ENCODE measurements at places on chromosomes 5 and 9. TPM values are rescaled to one million over a fixed set of nuclear protein-coding genes. Genes with fewer than 3 reads are reported as not detected.

DNA sequence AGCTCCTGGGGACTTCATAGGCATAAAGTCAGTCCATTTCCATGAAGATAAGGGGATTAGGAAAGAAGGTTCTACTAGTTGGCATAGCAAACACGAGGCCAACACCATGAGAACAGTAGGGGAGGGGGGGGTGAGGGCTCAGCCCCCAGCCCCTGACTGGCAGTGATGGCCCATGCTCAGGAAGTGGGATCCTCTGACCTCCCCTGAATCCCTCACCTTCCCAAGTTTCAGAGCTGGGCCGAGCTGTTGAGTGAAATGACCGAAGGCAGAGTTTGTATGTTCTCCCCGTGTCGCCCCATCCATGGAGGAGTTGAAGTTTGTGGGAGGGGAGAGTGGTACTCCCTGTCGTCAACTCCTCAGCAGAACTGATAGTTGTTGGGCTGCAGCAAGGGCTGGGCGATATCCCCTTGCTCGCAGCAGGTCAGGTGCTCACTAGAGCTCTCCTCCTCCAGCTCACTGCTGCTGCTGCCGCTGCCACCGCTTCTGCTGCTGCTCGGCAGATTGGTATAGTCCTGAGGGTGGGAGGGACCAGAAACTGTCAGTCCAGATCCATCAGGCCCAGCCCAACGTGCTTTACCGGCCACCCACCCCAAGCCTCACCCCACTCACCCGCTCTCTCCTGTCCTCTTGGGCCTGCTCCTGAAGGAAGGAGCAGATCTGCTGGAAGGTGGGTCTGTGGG lies 32.5 kb downstream of the CSF1R start:
- DNase-seq: no peak
- H3K27ac ChIP-seq: peak overlapping the region; percentile 73
- H3K36me3 ChIP-seq: peaks cover 64% of the 10 kb centered on the region
- H3K4me1 ChIP-seq: peaks cover 36% of the 10 kb centered on the region
- H3K4me3 ChIP-seq: no peak overlapping the region

The CDH9 gene
- total RNA-seq: not detected

DNA sequence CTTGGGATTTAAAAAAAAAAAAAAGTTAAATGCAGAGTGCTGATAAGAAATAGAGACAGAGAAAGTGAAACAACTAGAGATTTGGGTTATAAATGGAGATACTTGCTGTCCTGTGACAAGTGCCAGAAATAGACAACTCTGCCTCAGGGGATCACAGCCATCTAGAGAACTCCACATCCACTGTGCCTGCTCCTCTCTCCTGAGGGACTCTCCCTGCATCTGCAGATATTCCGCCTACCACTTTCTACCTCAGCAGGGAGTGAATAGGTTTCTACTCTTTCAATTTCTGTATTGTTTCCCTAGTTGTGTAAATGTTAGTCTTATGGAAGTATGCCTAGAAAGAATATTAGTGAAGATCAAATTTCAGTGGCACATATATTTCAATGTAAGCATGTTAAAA lies 307.2 kb downstream of the HTR1A start:
- no peak overlapping the region for H3K27ac ChIP-seq
- H3K36me3 ChIP-seq: no peaks in the 10 kb centered on the region
- no peak for DNase-seq
- H3K4me3 ChIP-seq: no peak overlapping the region

- H3K4me1 ChIP-seq: peaks cover 18% of the 10 kb centered on the region
- no peak overlapping the region for H3K4me3 ChIP-seq
- peaks cover 12% of the 10 kb centered on the region for H3K36me3 ChIP-seq
- H3K27ac ChIP-seq: peak overlapping the region; percentile 10
Measured at GRCh38 chr9:96344458-96345180, 38.9 kb downstream of the SLC35D2 start.

DNA sequence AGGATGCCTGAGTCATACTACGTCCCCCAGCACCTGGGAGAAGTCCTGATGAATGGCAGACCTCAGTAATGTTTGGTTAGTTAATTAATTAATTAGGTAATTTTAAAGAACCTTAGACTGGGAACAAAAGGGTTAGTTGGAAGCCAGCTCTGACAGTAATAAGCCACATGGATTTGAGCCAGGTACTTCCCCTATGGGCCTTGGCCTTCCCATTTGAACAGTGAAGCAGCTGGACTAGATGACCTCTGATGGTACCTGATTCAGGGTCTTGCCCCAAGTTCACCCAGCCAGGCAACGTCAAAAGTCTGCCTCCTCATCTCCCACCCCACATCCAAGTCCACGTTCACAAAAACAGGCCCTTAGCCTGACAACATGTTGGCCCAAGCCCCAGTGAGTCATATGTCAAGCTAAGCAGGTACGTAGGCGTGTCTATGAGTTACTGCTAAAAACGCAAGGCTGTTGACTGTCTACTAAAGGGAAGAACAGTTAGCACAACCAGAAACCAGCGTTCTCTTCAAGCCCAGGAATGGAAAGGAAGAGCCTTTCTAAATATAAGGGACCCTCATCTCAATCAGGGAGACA lies 303.2 kb downstream of the ACTL7B start:
- no peaks in the 10 kb centered on the region for H3K27me3 ChIP-seq

The ZFP37 gene
- total RNA-seq: 3.3 TPM

The CCL27 gene
- 0.36 TPM for total RNA-seq

- no peaks in the 10 kb centered on the region for H3K36me3 ChIP-seq
- H3K4me3 ChIP-seq: no peak overlapping the region
- no peak for DNase-seq
Measured at GRCh38 chr9:109556061-109556460, 58.0 kb upstream of the PTPN3 start.

DNA sequence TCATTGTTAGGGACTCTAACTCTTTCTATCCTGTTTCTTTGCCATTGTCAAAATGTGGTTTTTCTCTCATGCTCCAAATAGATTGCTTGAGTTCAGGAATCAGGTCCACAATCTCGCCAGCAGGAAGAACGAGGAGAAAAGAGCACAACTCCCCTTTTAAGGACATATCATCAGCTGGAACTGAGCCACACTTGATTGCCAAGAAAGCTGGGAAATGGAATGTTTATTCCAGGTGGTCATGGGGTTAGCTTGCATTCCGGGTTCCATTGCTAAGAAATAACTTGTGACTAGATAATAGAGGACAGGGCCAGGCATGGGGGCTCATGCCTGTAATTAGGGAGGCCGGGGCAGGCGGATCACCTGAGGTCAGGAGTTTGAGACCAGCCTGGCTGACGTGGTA lies 32.4 kb upstream of the C9orf57 start:
- H3K4me1 ChIP-seq: no peaks in the 10 kb centered on the region
- H3K27me3 ChIP-seq: no peaks in the 10 kb centered on the region
- no peak overlapping the region for H3K27ac ChIP-seq

GRCh38 chr5:45288746-45289145 lies 407.4 kb downstream of the HCN1 start:
- H3K4me1 ChIP-seq: no peaks in the 10 kb centered on the region
- no peaks in the 10 kb centered on the region for H3K27me3 ChIP-seq
- DNase-seq: no peak
- H3K27ac ChIP-seq: no peak overlapping the region
- no peak overlapping the region for H3K4me3 ChIP-seq
- no peaks in the 10 kb centered on the region for H3K36me3 ChIP-seq

- no peaks in the 10 kb centered on the region for H3K4me1 ChIP-seq
- peaks cover 94% of the 10 kb centered on the region for H3K27me3 ChIP-seq
- no peaks in the 10 kb centered on the region for H3K36me3 ChIP-seq
- H3K27ac ChIP-seq: no peak overlapping the region
Measured at GRCh38 chr5:154484393-154485095, 6.5 kb upstream of the HAND1 start.

GRCh38 chr5:135422419-135422818 lies 23.4 kb upstream of the MACROH2A1 start:
- DNase-seq: no peak
- no peak overlapping the region for H3K27ac ChIP-seq
- H3K27me3 ChIP-seq: peaks cover 44% of the 10 kb centered on the region
- no peak overlapping the region for H3K4me3 ChIP-seq
- H3K36me3 ChIP-seq: no peaks in the 10 kb centered on the region

The LRRC19 gene
- under 0.01 TPM for total RNA-seq

The GFPT2 gene
- total RNA-seq: 30.4 TPM

DNA sequence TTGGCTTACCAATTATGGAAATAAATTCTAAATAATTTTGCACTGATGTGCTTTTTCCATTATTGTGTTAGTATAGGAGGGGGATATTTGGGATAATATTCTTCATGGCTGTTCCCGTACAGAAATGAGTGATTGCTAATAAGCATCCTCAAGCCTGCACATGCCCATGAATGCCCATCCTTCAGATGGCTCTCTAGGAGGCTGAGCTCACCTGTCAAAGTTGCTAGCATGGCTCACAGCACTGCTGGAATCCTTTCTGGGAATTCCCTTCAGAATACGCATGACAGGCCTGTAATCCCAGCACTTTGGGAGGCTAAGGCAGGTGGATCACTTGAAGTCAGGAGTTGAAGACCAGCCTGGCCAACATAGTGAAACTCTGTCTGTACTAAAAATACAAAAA lies 124.1 kb downstream of the NXNL2 start:
- no peaks in the 10 kb centered on the region for H3K36me3 ChIP-seq
- H3K4me1 ChIP-seq: peaks cover 20% of the 10 kb centered on the region
- no peak overlapping the region for H3K27ac ChIP-seq
- DNase-seq: peak; percentile 18

The IFNK gene
- not detected for total RNA-seq

Measured in osteoblast (primary cell).